ENCODE measurements at places on chromosomes 1 and 21.
A peak's percentile ranks its signal among the peaks of the same experiment; 100 is the strongest.

GRCh38 chr1:45395051-45395450 is 54.8 kb upstream of the MUTYH start:
- DNase-seq, result no peak

DNA sequence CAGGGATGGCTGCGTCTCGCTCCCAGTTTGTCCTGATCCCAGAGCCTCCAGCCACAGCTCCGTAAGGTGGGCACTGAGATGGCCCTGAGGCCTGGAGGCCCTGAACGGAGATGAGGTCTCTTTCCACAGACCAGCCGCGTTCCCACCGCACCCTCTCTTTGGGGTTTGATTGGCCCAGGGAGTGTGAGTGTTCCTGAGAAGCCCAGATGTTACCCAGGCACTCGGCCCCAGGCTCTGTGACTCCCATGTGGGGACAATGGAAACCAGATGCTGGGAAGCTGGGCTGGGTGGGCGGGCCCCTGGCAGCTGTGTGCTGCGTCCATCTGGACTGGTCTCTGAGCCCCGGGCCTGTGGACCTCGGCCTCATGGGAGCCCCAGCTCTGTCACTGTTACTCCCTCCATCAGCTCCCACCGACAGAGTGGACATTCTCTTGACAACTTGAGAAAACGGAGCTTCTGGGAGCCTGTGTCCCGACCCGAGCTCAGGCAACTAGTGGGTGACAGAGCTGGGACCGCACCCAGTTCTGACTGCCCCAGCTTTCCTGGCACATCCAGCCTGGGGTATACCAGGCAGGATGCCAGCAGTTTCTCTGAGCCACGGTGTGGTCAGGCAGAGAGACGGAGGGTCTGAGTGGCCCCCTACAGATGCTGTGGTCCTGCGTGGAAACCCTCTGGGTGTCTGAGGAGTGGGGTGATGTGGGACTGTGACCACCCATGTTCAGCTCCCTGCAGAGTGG is 9.8 kb upstream of the COL6A1 start:
- DNase-seq, result no peak

DNA sequence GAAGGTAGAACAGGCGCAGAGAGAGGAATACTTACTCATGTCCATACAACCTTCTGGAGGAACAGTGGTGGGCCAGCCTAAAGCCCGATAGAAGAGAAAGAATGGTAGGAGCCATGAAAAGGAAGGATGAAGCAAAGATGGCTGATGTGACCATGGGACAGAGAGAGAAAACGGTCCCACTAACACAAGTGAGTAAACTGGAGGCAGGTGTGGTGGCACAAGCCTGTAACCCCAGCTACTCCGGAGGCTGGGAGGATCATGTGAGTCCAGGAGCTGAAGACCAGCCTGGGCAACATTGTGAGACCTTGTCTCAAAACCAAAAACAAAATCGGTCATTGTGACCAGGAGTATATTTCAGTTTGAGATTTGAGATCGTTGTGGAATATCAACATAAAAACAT is 49.4 kb downstream of the C1orf198 start:
- no peak for DNase-seq

DNA sequence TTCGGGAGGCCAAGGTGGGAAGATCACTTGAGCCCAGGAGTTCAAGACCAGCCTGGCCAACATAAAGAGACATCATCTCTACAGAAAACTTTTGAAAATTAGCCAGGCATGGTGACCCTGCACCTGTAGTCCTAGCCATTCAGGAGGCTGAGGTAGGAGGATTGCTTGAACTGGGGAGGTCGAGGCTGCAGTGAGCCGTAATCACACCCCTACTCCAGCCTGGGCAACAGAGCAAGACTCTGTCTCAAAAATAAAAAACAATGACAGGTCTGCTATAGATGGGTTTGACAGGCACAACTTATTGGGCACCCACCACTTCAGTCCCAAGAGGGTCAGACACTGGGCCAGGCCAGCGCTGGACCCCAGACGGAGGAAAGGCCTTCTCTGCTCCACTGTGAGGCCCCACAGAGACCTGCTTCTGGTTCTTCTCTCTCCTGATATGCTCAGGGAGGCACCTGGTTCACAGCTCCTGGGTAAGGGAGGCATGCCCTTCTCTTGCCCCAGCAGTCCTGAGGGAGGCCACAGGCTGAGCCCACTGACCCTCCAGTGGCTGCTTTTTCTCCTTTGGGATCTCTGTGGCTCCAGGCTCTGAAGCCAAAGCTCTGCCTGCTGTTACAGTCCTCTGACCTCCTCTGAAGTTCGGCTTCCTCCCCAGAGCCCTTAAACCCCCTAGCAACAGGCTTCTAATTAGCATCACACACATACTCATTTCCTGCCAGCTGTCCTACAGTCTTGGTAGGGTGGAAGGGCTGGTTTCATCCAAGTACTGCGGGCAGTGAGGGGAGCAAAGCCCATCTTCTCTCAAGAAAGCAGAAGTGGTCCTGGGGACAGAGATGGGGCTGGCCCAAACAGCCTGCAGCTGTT is 14.4 kb downstream of the S100A16 start:
- peak; percentile 28 for DNase-seq

- DNase-seq, result peak; percentile 20
These were observed 13.0 kb downstream of the KRTCAP2 start for GRCh38 chr1:155160128-155160527.

GRCh38 chr21:34669149-34669879 is 520 bp downstream of the CLIC6 start:
- DNase-seq, result no peak

GRCh38 chr1:209755926-209756614 is at the start of gene TRAF3IP3:
TSS of gene TRAF3IP3 (plus strand) at chr1:209756053. CDS start at chr1:209760040, 3,987 bp downstream.
- DNase-seq, result no peak

DNA sequence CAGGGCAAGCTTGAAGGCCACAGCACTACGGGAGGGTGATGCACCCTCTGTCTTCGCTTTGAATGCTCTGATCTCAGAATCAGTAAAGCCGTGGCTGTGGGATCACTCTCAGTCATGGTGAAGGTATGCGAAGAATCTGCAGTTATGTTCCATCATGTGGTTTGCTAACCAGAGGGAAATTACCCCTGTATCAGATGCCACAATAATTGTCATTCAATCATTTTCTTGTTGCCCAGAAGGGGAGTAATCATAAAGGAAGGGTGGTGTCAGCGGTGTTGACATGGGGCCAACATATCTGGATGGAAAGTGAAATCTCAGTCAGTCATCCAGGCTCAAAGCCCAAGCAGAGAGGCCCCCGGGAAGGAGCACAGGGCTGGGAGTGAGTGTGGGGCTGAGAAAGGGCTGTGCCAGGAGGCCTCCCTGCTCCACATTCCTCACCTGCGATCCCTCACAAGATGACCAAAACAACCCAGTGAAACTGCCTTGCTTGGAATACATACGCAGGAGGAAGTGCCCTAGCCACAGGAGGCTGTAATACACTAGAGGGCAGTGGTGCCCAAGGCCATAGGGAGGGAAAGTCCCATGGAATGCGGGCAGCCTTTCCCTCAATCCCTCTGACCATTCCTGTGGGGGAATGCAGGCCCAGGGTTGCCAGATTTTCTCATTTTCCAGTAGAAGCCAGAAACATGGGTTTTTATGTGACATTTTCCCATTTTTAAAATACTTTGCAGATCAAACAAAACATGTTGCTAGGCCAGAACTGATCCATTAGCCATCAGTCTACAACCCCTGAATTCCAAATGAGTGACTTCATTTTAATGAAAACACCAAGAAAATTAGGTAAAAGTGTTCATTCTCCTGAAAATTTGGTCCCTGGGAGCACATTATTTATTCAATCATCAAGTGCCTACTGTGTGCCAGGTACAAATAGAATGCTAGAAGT is 95.7 kb upstream of the VANGL1 start:
- DNase-seq, result no peak

GRCh38 chr1:86068841-86069756 is 87.5 kb downstream of the COL24A1 start:
- DNase-seq, result no peak

DNA sequence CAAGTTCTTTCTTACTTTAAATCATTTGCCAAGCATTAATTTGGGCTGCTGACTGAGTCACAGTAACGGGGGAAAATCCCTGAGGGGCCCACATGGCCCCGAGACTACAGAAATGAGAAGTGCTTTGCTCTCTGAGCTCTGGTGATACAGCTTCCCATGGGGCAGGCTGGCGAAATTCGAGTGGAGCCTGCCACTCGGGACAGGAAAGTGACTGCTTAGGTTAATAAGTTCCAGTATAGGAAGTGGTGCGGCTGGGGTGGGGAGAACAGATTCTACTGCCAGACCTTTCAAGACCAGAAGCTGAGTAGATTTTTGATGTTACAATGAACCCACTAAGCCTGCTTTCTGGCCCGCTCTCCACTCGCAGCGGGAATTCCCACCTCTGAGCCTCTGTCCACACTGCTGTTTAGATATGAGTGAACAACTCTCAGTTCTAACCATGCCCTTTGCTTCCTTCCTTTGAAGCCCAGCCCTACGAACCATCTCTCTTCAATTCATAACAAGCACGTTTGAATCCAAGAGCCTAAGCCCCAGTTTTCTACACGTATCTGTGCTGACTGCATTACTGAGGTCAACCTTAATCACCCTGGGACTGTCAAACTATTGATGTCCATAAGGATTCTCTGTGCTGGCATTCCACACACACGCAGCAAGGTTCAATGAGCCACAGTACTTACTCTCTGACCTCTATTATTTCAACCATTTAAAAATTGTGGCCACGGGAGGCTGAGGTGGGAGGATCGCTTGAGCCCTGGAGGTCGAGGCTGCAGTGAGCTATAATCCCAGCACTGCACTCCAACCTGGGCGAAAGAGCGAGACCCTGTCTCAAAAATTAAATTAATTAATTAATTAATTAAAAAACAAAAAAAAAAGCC is 9.6 kb downstream of the ZBTB17 start:
- DNase-seq, result no peak

- DNase-seq, result no peak
These were observed 682.4 kb upstream of the TPTE start for GRCh38 chr21:9838738-9839642.

GRCh38 chr1:116544588-116545358 is 26.1 kb downstream of the CD58 start:
- no peak for DNase-seq

GRCh38 chr1:156560585-156561163 is 11.7 kb downstream of the IQGAP3 start:
- no peak for DNase-seq

GRCh38 chr1:30362603-30362990 is 360.8 kb downstream of the MATN1 start:
- DNase-seq, result no peak

DNA sequence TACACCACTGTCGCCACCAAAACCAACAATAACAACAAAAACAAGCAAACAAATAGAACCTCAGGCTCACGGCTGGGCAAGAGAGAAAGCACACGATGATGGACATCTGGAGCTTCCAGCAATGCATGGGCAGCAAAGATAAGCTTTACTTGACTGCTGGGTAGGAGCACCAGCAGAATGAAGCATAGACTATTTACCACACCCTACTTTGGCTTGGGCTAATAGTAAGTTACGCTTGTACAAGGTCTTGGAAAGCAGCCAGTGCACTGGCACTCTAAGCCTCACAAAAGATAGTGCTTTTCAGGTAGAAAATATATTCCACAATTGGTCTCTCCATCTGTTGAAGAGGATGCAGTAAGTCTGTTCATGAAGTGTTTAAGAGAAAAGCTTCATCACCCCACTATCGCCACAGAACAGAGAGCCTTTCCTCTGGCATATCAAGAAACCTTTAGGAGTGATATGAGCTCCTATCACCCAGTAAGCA is 13.6 kb downstream of the ADIPOR1 start:
- no peak for DNase-seq

GRCh38 chr1:202254454-202255252 is 61.1 kb downstream of the LGR6 start:
- DNase-seq, result no peak
